Activated effector memory CD4-positive, alpha-beta T cell treated with Interleukin-2 at 50 U/mL for 16 hours (primary cell): ENCODE measurements at places on chromosomes 1 and 21.
A peak's percentile ranks its signal among the peaks of the same experiment; 100 is the strongest.

DNA sequence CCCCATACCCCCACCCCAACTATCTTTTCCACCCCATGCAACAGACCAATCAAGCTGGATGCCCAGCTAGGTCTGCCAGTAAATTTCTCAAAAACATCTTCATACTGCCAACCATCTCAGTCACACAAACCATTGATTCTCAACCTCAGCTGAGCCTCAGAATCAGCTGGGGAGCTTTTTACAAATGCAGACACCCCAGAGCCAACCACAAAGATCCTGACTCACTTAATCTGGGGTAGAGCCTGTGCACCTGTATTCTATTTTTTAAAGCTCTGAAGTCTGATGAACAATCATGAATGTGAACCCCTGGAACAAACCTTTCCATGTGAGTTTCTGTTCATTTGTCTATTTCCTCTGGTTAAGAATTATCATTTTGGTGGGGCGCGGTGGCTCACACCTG lies 66.0 kb downstream of the ZNF281 start:
- no peak for DNase-seq

- DNase-seq = no peak
These were observed 12.3 kb downstream of the PHLDA3 start for GRCh38 chr1:201456499-201457309.

- no peak for DNase-seq
These were observed 78.7 kb downstream of the RGL1 start for GRCh38 chr1:183883623-183884022.

- no peak for DNase-seq
These were observed 4.9 kb upstream of the CAPN2 start for GRCh38 chr1:223707256-223708000.

GRCh38 chr1:95085376-95085775 lies 12.6 kb upstream of the ALG14 start:
- DNase-seq = no peak

GRCh38 chr1:75600781-75601180 lies 10.1 kb downstream of the SLC44A5 start:
- DNase-seq = no peak

DNA sequence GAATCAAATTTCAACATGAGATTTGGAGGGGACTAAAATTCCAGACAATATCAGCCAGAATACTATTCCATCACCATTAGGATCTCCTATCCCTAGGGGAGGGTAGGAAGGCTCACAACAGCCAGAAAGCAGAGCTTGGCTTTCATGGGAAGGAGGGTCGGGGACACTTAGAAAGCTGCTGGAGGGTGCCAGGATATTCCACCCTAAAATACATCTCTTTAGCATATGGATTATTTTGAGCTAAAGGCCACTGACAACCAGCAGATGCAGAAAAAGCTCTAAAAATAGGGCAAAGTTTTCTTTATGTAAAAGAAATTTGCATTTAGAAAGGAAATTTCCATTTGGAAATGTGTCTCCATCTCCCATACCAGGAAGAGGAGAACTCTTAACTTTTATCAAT lies 54.3 kb upstream of the PCP4 start:
- no peak for DNase-seq

DNA sequence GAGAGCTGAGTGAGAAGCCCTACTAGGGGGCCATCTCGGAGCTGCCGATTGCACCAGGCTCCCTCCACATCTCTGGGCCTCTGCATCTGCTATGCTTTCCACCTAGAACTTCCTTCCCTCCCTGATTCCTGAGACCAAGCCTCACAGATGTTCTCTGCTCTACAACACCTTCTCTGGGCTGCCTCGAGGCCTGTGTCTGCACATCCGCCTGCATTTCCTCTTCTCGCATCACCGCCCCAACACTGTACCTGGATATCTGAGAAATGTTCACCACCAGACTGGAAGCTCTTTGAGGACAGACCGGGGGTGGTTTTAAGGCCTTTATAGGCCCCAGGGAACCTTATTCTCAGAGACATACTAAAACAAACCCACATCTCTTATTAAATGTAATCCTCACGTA lies 20.7 kb downstream of the CTNNBIP1 start:
- DNase-seq = no peak

DNA sequence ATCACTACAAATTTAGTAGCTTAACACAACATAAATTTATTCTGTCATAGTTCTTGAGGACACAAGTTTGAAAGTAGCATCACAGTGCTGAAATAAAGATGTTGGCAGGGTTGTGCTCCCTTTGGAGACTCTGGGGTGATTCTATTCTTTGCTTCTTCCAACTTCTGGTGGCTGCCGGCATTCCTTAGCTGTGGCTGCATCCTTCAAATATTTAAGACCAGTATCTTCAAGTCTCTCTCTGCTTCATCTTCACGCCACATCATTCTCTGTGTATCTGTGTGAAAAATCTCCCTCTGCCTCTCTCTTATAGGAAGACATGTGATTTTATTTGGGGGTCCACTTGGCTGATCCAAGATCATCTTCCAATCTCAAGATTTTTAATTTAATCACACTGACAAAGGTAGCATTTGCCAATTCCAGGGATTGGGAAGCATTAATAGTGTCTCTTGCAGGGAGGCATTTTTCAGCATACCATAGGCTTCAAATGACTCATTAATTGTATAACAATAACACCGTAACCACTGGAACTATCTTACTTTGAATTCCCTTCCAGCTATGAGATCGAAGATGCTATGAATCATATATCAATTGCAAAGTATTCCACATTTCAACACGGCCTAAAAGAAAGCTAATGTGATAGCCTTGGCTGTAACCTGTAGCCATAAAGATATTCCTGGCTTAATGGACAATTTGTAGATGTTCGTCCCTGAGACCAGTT lies 74.6 kb downstream of the DPT start:
- DNase-seq = no peak

GRCh38 chr1:230972855-230973271 lies 5.8 kb downstream of the TTC13 start:
- DNase-seq = peak; percentile 52

DNA sequence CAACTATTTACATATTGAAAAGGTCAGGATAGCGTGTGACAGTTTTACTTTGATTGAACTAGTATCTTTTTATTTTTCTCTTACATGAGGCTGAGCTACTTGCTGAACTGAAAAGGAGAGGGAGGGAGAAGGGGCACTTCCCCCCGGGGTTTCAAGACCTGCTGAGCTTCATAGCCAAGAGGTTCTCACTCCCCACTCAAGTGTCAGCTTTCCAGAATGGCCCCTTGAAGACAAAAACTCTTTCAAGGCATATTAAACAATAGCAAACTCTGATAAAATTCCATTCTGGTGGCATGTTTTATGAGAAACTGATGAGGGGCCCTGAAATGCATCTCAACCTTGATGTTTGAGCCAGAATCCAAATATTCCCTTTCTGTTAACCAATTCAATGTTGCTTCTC lies 143.0 kb downstream of the KAZN start:
- DNase-seq = no peak

GRCh38 chr1:167882376-167882775 lies 31.6 kb downstream of the ADCY10 start:
- no peak for DNase-seq

DNA sequence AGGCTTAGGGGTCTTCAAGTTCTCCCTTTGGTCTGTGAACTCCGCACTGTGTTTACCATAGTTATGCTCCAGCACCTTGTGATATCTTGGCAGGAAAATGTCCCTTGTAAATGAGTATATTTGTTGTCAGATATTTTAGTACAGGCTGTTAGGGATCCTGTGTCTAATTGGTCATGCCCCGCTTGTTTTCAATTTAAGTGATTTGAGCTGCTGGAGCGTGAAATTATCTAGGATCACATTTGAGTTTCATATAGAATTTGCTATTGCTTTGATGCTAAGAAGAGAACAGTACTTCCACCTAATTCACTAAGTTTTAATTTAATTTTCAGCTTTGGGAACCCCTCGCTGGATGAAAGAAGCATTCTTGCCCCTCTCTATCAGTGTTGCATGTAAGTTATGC lies 15.4 kb upstream of the TOR3A start:
- DNase-seq = no peak

GRCh38 chr1:56494306-56494705 lies 85.1 kb downstream of the PLPP3 start:
- no peak for DNase-seq

DNA sequence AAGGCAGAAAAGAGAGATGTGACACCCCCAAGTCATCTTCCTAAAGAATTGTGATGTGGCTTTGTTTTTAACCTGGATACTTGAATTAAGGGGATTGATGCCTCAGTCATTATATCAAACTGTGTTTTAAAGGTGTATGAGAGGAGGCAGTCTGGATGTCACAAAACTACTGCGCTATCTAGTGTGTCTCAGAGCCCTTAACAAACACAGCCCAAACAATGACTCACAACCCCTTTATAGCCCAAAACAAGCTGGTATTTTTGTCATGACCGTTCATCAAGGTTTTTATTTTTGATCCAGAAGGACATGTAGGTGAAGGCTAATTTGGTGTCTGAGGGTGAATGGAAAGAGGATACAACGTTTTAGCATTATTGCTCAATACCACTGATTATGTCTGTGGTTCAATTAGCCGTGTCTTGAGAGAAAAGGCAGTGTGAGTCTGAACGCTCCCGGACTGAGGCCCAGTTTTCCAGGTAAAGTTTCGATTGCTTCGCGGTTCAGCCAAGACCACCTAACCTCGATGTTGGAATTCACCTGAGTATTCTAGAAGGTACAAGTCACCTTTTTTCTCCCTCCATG lies 71.6 kb downstream of the SGIP1 start:
- no peak for DNase-seq

DNA sequence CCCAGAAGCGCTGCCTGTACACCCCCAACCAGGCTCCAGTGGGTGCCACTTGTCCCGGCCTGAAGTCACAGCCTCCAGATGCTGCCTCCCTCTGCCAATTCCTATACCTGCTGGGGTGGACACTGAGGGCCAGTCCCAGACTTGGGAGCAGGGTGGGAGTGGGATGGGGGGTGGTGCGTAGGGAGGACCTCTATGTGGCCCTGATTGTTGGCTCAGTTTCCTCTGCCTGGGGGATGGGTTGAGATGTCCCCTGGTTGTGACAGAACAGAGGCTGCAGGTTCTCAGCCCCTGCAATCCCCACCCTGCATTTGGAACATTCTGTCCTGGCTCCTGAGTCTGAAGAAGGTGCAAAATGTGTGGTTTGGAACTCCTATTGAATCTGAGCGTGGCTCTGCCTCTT lies 27.2 kb downstream of the RAB7B start:
- DNase-seq = no peak

GRCh38 chr1:30374400-30375070 lies 348.9 kb downstream of the MATN1 start:
- DNase-seq = no peak

GRCh38 chr1:64537942-64538341 lies 68.0 kb downstream of the CACHD1 start:
- DNase-seq = no peak

DNA sequence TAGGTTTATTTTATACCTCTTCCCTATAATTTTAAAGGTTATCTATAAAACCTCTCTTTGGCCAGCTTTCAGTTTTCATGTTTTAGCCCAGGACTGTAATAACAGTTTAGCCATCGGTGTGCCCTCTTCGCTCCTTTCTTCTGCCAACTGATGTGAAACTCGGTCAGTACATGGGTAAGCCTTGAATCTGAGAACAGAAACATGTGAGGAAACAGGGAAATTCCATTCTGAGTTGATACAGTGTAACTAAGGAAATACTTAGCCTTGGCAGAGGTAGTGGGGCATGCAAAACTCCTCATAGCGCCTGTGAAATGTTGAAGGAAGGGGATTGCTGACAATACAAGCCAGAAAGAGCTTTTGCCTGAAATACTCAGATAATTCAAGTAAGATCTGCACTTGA lies 465.2 kb downstream of the NCAM2 start:
- DNase-seq = no peak

GRCh38 chr1:5682626-5683225 lies 309.5 kb downstream of the NPHP4 start:
- no peak for DNase-seq

- DNase-seq = no peak
These were observed 41.4 kb upstream of the LMX1A start for GRCh38 chr1:165397944-165398343.

DNA sequence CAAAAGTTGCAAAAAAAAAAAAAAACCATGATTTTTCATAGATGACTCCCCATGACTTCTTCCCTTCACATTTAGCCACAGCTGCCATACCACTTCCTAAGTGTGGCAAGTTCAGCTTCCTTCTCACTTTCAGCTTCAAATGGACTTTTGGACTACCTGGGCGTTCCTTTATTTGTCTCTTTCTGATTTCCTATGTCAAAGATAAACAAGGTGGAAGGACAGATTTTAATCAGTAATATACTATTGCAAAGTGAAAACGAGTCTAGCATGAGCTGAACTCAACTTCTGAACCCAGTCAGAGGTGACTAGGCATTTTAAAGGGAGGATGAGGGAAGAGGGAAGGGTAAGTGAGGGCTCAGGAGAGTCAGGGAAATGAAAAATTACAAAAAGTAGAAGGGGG lies 14.4 kb upstream of the SCCPDH start:
- no peak for DNase-seq

- DNase-seq = no peak
These were observed 31.3 kb downstream of the SMAP2 start for GRCh38 chr1:40404670-40405462.

- DNase-seq = peak; percentile 30
These were observed at the start of gene VASH2 for GRCh38 chr1:212950243-212951125. TSS of gene VASH2 (plus strand) at chr1:212950541. CDS start at chr1:212951543, 1,002 bp downstream.

DNA sequence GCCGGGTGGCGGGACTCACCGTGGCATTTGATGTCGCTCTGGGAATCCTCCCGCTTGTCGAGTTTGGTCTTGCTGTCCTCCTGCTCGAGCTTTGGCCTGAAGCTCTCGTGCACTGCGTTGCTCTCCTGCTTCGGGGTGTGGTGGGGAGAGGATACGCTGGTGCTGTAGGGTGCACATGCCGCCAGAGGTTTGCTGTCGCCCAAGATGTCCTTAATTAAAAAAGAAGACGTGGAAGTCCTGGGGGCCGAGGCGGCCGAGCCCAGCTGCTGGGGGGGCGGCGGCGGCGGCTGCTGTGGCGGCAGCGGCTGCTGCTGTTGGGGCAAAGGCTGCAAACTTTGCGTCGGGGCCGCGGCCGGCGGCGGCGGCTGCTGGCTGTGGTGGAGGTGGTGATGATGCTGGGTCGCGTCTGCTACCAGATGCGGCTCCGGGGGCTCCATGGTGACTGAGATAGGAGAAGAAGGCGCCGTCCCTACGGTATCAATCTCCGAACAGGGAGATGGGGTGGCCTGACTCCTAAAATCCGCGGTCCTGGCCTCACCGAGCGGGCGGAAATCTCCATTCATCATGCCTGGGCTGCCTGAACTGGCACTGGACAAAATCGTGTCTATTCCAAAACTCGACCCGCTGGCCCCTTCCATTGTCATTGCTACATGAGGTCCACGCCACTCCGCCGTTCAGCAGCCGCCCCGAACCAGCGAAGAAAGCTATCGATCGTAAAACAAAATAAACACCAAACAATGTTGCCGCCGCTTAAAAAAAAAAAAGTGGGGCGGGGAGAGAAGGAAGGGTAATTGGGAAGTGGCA lies at the start of gene BARHL2:
Gene BARHL2, minus strand, starts transcription at position 751 of the 804 bp plus-strand sequence. Its CDS starts 107 bp downstream, at position 644.
- no peak for DNase-seq
